ENCODE measurements at places on chromosomes 4 and X.

- DNase-seq: peak; percentile 48
These were observed 33.4 kb upstream of the ENPP6 start for GRCh38 chr4:184250795-184251669.

DNA sequence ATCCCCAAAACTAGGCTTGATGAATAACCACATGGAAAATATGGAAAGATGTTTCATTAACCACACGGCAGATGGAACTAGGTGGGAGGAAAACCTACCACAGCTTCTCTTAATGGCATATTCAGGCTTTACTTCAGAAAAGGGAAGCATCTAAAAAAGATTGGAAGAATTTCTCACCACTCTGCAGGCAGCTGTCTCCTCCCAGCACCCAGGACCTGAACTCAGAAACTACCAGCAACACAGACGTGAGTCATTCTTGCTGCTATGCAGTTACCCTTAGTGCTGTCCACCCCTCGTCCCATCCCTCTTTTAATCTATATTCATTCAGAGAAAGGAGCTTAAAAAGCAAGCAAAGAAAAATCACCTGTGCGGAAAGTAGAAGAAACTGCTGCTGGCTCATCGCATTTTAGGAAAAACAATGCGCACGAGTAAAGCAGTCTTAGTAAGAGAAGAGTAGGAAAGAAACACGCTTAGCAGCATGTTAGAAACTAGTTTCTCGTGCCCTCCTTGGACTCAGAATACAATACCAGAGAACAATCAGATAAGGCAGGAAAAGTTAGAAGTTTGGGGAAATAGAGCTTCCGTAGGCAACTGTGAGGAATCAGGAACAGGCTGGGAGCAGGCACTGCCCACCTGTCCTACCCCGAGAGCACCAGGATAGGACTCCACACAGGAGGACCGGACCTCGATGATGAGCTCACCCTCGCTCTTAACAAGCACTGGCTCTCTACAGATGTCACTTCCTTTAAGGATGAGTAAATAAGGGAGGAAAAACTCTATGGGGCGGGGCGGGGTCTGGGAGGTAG is 48.1 kb upstream of the ENPP6 start:
- DNase-seq: no peak

- DNase-seq: peak; percentile 61
These were observed 175.3 kb downstream of the MAML3 start for GRCh38 chr4:139978692-139979091.

DNA sequence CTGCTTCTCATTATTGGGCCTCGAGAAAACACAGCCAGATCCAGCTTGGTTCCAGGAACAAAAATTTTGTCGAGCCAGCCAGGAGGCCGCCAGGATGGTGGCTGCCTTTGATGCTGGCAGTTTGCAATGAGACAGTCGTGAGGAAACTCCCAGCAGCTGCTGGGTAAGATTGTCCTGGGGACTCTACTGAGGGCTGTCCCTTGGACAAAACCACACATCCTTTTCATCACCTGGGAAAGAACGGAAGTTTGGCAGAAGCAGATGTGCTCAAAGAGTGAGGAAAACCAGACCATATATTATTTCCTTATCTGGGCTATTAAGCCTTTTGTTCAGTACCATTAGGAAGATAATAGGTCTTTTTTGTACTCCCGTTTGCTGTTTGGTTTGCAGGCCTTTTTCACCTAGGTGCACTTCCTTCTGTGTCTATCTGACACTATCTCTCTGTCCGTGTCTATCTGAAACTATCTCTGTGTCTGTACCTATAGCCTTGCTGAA is 13.4 kb upstream of the PAPSS1 start:
- DNase-seq: no peak

DNA sequence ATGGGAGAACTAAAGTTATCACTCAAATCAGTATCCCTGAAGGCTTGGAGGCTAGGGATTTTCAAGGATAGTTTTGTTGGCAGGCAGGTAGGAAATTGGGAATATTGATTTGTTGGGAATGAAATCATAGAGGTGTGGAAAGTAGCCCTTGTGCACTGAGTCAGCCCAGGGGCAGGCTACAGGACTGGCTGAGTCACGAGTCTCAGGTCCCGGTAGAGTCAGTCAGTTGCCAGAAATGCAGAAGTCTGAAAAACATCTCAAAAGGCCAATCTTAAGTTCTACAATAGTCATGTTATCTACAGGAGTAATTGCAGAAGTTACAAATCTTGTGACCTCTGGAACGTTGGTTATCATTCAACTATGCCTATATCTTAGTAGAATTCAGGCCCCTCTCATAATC is 153.1 kb downstream of the GC start:
- no peak for DNase-seq

GRCh38 chr4:80454556-80454955 is 119.0 kb downstream of the CFAP299 start:
- no peak for DNase-seq

- no peak for DNase-seq
These were observed 17.2 kb downstream of the RASGEF1B start for GRCh38 chr4:81454499-81454898.

DNA sequence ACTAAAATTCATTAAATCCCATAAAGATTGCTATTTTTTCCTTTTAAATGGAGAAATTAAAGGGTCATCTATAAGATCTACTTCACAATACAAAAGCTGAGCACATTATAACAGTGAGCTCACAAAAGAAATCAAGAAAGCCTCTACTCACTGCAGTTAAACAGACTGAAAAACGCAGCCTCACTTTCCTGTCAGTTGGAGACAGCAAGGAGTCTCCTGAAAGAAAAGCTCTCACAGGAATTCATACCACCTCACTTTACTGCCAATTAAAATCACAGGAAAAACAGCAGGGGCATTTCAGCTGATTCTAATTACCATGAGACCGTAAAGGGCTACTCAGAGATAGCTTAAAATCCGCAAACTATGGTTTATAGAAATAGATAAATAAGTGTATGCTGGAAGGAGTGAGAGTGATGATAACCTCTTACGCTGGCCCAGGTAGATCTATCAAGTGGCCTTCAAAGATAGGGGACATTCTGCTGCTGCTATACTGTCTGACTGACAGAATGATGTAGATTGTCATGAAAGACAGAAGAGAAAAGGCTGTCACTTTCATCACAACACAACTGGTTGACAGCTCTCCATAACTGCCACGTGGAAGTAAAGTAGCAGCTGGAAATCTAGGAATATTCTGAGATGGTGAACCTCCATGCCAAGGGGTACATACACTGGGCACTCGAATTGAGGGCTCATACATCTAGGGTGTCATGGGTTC is 1333.7 kb upstream of the DIAPH2 start:
- DNase-seq: no peak

DNA sequence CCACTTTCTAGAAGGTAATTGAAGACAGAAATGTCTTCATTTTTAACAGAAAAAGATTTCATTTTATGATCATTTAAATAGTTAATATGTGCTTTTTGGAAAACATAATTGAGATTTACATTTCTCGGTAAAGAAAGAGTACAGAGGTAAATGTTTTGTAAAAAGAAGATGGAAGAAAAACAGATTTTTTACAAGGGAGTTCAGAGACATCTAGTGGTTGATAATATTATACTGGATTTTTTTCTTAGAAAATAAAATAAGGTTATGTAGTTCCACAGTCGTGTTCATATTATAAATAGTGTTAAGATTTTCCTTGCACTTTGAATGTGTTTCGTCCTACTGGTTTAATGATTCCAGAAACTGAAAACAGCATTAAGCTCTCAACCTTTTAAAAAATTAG is 60.6 kb downstream of the SMARCA1 start:
- no peak for DNase-seq

GRCh38 chr4:154927126-154927680 is 146.1 kb downstream of the RBM46 start:
- no peak for DNase-seq

DNA sequence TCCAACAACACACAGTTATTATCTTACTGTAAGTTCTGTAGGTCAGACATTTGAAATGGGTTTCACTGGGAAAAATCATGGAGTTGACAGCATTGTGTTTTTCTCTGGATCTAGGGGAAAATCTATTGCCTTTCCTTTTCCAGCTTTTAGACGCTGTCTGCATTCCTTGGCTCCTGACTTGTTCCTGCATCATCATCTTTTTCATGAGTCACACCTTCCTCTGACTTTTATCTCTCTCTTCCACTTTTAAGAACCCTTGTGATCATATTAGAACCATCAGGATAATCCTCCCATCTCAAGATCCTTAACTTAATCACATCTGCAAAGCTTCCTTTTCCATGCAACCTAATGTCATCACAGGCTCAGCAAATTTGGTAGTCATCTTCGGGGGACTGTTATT is 1454.8 kb downstream of the RPA4 start:
- DNase-seq: no peak

DNA sequence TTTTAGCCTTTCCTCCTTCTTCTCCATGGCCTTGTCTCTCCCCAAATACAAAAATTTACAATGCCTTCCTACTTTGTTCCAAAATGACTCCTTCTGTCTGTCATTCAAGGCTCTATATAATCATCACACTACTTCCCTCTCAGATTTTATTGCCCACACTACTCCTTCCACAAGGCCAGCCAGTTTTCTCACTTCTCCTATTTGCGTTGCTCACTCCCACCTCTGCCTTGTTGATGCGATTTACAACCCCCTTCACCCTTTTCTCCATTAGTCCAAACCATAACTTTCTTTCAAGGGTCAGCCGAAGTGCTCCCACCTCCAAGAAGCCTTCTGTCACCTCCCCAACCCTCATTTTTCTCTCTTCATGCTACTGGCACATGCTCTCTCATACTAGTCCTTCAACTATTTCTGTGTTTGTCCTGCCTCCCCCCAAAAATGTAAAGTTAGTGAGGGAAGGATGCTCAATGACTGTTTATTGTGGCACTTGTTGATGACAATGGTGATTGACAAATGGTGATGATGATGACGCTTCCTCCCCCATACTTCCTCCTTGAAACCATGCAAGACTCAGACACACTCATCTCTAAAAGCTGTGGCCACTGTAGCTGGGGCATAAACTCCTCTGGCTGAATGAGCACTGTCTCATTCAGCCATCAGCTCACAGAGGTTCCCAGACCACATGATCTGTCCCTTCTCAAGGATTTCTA is 2.7 kb upstream of the XKRX start:
- no peak for DNase-seq

All from thymus (tissue), 14 donors.